COLO829 (cell line): ENCODE measurements at places on chromosomes 2 and 18.
A peak's percentile ranks its signal among the peaks of the same experiment; 100 is the strongest.

DNA sequence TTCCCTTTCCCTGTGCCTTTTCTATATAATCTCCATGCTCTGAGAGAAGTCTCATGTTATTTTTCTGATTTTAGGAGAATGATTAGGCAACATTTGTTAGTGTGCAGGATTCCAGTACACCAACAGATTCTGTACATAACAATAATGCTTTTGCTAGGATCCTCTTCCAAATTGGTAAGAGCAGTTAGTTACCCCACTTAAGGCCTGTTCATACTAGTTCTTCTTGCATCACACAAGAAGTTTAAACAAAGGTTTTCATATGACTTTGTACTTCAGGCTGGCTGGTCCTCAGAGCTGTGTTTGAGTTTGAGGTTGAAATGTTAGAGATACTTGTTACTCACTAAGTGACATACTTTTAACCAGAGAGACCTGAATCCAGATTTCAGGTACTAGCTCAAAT is 686.9 kb upstream of the NRXN1 start:
- DNase-seq = no peak

GRCh38 chr18:80246445-80247392 is 595 bp downstream of the PARD6G start:
- DNase-seq = no peak

DNA sequence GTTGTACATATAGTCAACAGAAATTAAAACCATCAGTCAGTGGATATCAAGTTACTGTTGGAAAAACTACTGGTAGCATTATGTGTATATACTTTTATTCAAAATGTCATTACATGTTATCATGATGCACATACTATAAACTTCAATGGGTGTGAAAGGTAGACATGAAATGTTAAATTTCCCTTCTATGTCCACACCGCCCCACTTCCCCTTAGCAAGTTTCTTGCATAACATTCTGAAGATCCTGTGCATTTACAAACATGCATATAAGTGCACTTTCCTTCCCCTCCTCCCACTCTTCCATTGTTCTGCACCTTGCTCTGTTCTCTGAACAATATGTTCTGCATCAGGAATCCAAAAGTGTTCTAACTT is 16.6 kb upstream of the HK2 start:
- no peak for DNase-seq

GRCh38 chr2:36698993-36699392 is 2.5 kb downstream of the VIT start:
- no peak for DNase-seq

GRCh38 chr2:7867867-7868266 is 814.0 kb upstream of the ID2 start:
- DNase-seq = no peak

GRCh38 chr2:215637651-215638050 is 201.8 kb upstream of the FN1 start:
- no peak for DNase-seq

DNA sequence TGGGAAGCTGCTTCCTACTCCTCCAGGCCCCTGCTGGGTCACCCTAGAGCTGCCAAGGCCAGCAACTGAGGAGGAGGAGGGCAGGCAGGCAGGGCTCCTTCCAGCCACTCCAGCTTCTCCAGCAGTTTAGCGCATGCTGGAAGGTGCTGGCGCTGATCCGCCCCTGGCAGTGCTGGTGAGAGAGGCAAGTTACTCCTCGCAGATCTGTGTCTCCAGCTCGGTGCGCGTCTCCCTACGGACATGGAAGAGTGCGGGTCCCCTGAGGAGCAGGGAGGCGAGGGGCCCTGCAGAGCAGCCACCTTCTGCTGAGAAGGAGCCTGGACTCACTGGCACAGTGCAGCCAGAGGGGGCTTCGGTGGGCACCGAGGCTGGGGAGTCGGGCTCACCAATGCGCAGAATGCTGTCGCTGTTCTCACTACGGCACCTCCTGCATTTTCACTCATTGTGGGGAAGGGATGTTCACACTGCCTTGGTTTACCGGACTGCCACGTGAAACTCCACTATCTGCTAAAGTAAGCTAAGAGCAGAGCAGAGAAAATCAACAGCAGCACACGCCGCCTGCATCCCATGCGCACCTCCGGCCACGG is 206.0 kb downstream of the HDAC4 start:
- DNase-seq = peak; percentile 14

GRCh38 chr2:33489835-33490431 is 13.5 kb downstream of the RASGRP3 start:
- DNase-seq = no peak

- peak; percentile 48 for DNase-seq
Measured at GRCh38 chr2:229800997-229801754, 86.8 kb upstream of the DNER start.

GRCh38 chr2:25539136-25539535 is 134.2 kb downstream of the DTNB start:
- no peak for DNase-seq
